ENCODE measurements at places on chromosomes 11 and 22. TPM values are rescaled to one million over a fixed set of nuclear protein-coding genes. Genes with fewer than 3 reads are reported as not detected.

- DNase-seq, result no peak
- no peak overlapping the region for H3K4me3 ChIP-seq
- H3K4me1 ChIP-seq, result no peaks in the 10 kb centered on the region
- H3K27ac ChIP-seq, result no peak overlapping the region
- H3K27me3 ChIP-seq, result peaks cover 14% of the 10 kb centered on the region
These were observed 68.9 kb upstream of the NUP50 start for GRCh38 chr22:45094825-45095224.

DNA sequence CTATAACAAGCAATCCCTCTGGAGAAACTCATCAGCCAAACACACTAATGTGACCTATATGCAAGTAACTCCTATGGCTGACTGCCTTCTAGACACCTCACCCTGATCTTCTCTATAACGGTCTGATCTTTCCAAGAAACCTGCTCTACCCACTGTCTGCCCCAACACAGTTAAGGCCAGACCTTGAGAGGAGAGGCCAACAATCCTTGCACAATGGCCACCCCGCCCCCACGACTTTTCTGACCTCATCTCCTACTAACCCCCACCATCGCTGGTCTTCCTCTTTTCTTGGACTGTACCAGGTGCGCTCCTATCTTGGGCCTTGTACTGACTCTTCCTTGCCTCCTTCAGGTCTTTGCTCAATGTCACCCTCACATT is 12.5 kb downstream of the HIRA start:
- peaks cover 51% of the 10 kb centered on the region for H3K4me1 ChIP-seq
- H3K4me3 ChIP-seq, result peak overlapping the region; percentile 55
- no peaks in the 10 kb centered on the region for H3K27me3 ChIP-seq
- no peak for DNase-seq
- peak overlapping the region; percentile 89 for H3K27ac ChIP-seq

- no peaks in the 10 kb centered on the region for H3K4me1 ChIP-seq
- H3K27me3 ChIP-seq, result no peaks in the 10 kb centered on the region
- no peak overlapping the region for H3K4me3 ChIP-seq
These were observed 240.1 kb downstream of the ST3GAL4 start for GRCh38 chr11:126595560-126595959.

DNA sequence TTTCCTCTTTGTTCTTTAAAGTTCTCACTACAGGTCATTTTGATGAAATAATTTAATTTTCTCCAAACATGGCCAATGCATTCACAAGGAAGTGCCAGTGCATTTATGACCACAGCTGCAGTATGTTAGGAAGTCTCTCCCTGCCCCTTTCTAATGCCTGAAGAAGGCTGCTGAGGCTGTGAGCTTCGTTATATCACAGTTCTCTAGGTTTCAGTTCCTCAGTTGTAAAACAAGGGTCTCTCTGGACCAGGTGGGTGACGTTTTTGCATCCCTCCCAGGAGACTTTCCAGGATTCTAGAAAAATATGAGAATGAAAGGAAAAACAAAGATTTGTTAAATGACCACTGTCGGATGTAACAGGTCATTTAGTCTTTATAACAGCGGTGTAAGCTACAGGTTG is 171.6 kb downstream of the LARGE1 start:
- H3K27ac ChIP-seq, result no peak overlapping the region
- H3K4me3 ChIP-seq, result no peak overlapping the region
- no peaks in the 10 kb centered on the region for H3K4me1 ChIP-seq
- DNase-seq, result no peak
- H3K27me3 ChIP-seq, result no peaks in the 10 kb centered on the region

GRCh38 chr11:106471276-106471675 is 393.8 kb downstream of the AASDHPPT start:
- no peaks in the 10 kb centered on the region for H3K27me3 ChIP-seq
- no peaks in the 10 kb centered on the region for H3K4me1 ChIP-seq

GRCh38 chr11:33741806-33742205 is 5.6 kb upstream of the CD59 start:
- H3K36me3 ChIP-seq, result peaks cover 10% of the 10 kb centered on the region
- H3K27ac ChIP-seq, result no peak overlapping the region
- peaks cover 9% of the 10 kb centered on the region for H3K27me3 ChIP-seq
- peaks cover 4% of the 10 kb centered on the region for H3K4me1 ChIP-seq
- no peak overlapping the region for H3K4me3 ChIP-seq

GRCh38 chr22:34972191-34972897 is 93.6 kb upstream of the ISX start:
- H3K27ac ChIP-seq, result no peak overlapping the region
- H3K4me1 ChIP-seq, result no peaks in the 10 kb centered on the region
- H3K4me3 ChIP-seq, result no peak overlapping the region
- H3K27me3 ChIP-seq, result no peaks in the 10 kb centered on the region
- H3K36me3 ChIP-seq, result no peaks in the 10 kb centered on the region

GRCh38 chr22:41891407-41891806 is 23.5 kb downstream of the SHISA8 start:
- H3K4me3 ChIP-seq, result no peak overlapping the region
- H3K36me3 ChIP-seq, result peaks cover 34% of the 10 kb centered on the region
- no peaks in the 10 kb centered on the region for H3K4me1 ChIP-seq
- no peak overlapping the region for H3K27ac ChIP-seq
- H3K27me3 ChIP-seq, result no peaks in the 10 kb centered on the region
- DNase-seq, result no peak

- H3K36me3 ChIP-seq, result peaks cover 4% of the 10 kb centered on the region
- H3K4me1 ChIP-seq, result peaks cover 4% of the 10 kb centered on the region
- no peak overlapping the region for H3K4me3 ChIP-seq
- H3K27ac ChIP-seq, result no peak overlapping the region
- H3K27me3 ChIP-seq, result peaks cover 9% of the 10 kb centered on the region
- no peak for DNase-seq
These were observed 41.7 kb upstream of the LMO2 start for GRCh38 chr11:33933602-33934001.

GRCh38 chr22:41526830-41527799 is 17.2 kb downstream of the POLR3H start:
- peak; percentile 80 for DNase-seq
- peaks cover 12% of the 10 kb centered on the region for H3K4me1 ChIP-seq
- no peaks in the 10 kb centered on the region for H3K27me3 ChIP-seq
- H3K4me3 ChIP-seq, result no peak overlapping the region
- H3K36me3 ChIP-seq, result peaks cover 11% of the 10 kb centered on the region
- peak overlapping the region; percentile 54 for H3K27ac ChIP-seq

GLYAT gene
- total RNA-seq, result not detected

MMP1 gene
- not detected for total RNA-seq

CDC45 gene
- 54.2 TPM for total RNA-seq

GRAP2 gene
- total RNA-seq, result 263 TPM

SLC5A4 gene
- not detected for total RNA-seq

NAV2 gene
- 2.9 TPM for total RNA-seq

MUC6 gene
- not detected for total RNA-seq

KBTBD3 gene
- 13.4 TPM for total RNA-seq
